ENCODE measurements at places on chromosomes 16 and 17.

DNA sequence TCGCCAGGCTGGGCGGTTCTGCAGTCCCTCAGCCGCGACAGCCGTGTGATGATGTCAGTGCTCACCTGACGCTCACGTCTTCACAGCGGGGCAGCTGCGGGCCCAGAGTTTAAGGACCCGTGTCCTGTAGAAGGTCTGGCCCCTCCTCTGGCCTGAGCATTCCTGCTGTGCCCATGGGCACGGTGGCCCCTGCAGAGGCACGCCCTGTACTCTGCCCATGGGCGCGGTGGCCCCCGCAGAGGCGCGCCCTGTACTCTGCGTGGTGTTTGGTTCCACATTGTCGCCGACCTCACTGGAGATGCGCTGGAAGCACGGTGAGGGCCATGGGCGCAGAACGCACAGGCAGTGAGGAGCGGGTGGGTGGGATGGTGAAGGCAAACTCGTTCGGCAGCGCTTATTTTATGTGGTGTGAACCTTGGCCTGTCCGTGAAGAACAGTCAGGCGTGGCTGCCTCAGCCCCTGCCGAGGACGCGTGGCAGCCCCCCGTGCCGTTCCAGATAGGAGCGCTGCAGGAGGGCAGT, 122.0 kb downstream of the BANP start:
- no peak for DNase-seq

DNA sequence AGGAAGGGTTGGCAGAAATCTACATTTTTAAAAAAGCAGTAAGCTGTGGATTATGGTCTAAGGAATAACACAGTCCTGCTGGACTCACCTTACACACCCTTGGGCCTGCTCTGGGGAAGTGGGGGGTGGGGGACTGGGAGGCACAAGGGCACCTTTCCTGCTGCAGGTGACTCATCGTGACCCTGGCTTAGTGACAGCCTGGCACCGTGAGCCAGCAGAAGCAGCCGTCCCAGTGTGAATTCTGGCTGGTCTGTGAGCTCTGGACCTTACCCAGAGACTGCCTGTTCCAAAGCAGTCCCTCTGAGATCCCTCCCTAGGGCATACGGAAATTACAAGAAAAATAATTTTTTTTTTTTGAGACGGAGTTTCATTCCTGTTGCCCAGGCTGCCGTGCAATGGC, 4.2 kb upstream of the CRK start:
- DNase-seq = no peak

DNA sequence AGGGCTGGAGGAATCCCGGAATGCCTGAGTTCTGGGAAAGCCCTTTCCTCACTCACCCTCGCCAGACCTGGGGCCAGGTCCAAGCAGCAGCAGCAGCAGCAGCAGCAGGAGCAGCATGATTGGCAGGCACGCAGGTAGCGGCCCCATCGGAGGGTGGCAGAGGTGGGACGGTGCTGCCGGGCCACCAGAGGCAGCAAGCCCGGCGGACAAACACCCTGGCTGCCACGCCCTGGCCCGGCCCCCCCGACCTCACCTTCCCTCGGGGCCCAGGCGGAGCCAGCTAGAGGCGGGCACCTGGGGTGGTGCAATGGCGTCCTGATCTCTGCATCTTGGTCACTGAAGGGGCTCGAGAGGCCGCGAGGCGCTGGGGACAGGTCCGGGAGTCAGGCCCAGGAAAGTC, 122.4 kb downstream of the LAT start:
- DNase-seq = no peak

DNA sequence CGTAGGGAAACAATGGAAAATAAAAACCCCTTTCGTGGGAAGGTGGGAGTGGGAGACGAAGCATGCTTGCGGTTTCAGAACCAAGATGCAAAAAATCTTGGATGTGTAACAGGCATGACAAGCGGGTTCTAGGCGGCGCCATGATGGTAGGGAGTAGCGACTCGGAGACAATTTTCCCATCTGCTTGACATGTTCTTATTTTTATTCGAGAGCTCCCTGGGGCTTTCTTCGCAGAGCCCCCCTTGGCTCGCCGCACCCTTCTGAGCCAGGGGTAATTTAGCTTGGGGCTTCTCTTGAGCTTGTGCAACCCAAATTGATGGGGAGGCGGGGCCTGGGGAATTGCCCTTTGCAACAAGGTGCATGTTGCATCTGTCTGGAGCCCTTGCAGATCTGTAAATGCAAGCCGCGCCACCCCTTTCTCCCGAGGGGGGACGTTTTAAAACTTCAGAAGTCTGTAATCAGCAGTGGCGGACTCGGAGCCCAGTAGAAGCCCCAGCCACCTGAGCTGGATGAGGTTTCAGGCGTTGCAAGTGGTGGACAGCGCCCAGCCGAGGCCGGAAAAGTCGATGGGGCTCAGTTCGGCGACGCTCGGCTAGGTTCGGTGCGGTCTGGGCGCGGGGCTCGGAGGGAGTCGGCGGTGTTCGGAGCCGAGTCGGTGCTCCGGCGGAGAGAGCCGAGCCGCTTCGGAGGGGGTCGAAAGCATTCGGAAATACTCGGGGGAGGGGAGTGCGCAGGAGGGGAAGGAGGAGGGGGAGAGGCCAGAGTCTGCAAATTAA, 2.9 kb downstream of the GNAO1 start:
- peak; percentile 78 for DNase-seq

Data from stimulated activated CD4-positive, alpha-beta T cell treated with anti-CD3 and anti-CD28 coated beads, Interleukin-1b, Interleukin-23, amount 100 ng/mL, for 48 hours (primary cell).